ENCODE measurements at places on chromosomes 4 and X. TPM values are rescaled to one million over a fixed set of nuclear protein-coding genes. Genes with fewer than 3 reads are reported as not detected.

DNA sequence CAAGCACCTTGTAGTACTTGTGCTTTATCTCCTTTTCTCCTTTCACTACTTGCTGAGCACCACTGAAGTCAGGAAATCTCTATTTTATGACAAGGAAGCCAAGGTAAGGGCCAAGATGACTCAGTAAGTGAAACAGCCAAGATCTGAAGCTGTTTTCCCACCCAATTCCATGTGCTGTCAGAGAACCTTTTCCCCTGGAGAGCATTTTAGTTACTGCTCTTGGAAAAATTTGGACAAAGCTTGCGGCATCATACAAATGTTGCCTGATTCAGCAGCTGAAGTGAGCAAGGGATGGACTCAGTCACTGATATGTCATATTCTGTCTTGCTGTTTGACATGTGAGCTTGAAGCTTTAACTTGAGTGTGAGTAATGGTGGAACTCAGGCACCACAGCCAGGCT, 391.4 kb downstream of the RAB28 start:
- no peak for DNase-seq

DNA sequence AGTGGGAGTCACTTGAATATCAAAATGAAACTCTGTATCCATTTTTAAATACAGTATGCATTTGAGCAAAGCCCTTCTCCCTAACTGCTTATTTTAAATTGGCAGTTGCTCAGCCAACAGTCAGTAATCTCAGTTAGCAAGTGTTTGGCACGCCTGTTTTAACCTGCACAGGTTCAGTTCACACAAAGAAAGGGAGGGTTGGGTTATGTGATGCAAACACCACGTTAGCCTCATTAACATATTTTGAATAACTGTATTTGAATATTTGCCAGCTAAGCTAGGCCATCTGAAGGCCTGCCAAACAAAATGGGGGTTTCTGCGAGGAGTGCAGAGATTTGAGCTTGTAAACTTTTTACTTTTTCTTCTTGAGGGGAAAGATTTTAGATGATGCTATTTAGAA, 19.8 kb downstream of the GAB1 start:
- DNase-seq, result no peak

The USP26 gene
- not detected for total RNA-seq

GRCh38 chr4:74218201-74218600, 60.3 kb downstream of the MTHFD2L start:
- DNase-seq, result no peak

DNA sequence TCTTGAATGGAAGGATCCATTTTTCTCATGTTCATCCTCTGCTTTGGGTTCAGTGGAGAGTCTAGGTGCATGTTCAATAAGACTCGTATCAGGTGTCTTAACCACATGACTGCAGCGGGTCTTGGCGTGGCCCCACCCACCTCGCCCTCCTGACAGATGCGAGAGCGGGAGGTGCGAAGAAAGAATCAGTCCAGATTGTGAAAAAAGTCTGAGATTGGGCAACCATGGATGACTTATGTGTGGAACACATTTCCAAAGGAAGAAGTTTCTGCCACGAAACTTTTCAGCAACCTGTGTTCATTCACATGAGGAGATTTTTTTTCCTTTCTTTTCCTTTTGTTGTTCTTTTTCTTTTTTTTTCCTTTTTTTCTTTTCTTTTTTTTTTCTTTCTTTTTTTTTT, 66.8 kb downstream of the NSD2 start:
- no peak for DNase-seq

GRCh38 chr4:188719794-188720193, 580.6 kb downstream of the TRIML1 start:
- no peak for DNase-seq

DNA sequence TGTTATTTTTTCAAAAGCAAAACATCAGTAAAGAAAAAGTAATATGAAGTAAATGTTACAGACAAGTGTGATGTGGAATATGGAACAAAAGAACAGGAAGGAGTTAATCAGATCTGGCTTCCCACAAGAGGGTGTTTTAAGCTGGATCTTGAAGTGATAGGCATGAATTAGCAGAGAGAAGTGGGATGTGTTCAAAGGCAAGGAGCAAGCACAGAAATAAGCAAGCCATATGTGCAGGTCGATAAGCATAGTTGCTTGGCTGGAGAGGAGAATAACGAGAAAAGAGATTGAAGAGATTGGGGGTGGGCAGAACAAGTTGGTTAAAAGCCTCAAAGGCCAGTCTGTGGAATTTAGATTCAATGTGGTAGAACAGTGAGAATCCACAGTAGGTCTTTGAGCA, 60.9 kb upstream of the PRPS1 start:
- no peak for DNase-seq

GRCh38 chrX:21412029-21412428, 37.8 kb downstream of the CNKSR2 start:
- no peak for DNase-seq

GRCh38 chr4:76926841-76927240, 22.7 kb upstream of the SEPTIN11 start:
- no peak for DNase-seq

Measured in right lobe of liver (tissue), 6 donors.